ENCODE measurements at places on chromosomes 12 and 14.

- peak; percentile 65 for DNase-seq
Measured at GRCh38 chr12:51351913-51352532, 5.5 kb upstream of the CELA1 start.

DNA sequence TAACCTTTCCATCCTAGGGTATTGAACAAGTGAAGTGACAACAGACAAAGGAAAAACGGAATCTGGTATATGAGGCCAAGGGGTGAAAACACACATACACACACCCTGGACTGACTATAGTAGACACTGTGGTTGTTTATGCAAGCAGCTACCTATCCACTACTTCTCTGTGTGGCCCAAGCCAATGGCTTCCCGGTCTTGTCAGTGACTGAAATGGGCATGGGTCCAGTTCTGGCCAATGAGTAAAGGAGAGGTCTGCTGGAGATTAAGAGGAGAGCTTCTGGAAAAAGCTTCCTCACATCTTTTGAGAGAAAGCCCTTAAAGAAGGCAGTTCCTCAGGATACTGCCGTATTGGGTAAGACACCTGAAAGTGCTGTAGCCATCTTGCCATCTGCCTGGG lies 19.3 kb downstream of the MBIP start:
- no peak for DNase-seq

GRCh38 chr14:71094722-71095121 lies 187.5 kb downstream of the PCNX1 start:
- DNase-seq = no peak

DNA sequence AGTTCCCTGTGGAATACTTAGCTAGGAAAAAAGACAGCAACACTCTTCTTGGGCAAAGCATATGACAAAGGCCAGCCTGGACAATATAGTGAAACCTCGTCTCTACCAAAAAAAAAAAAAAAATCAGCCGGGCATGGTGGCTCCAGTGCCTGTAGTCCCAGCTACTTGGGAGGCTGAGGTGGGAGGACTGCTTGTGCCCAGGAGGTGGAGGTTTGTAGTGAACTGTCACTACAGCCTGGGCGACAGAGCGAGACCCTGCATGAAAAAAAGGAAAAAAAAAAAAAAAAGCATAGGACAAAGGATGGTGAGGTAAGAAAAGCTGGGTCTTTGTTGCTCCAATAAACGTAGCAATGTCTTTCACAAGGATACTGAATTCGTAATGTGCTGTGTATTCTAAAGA lies 1.1 kb downstream of the TXNDC16 start:
- no peak for DNase-seq

- DNase-seq = no peak
Measured at GRCh38 chr14:73386342-73386741, 72.0 kb downstream of the NUMB start.

DNA sequence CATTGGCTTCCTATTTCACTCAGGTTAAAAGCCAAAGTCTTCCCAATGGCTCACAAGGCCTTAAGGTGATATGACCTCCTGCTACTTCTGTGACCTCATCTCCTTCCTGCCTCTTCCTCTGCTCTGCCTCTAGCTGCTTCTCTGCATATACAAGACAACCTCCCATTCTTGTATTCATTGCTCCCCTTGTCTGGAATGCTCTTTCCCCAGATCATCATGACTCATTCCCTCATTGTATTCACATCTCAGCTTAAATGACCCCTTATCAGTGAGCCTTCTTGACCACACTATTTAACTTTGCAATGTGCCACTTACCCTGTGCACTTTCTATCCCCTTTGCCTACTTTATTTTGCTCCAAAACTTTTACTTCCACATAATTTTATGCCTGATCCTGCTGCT lies 90.2 kb downstream of the PPP1R12A start:
- DNase-seq = no peak

GRCh38 chr12:4648104-4648500 lies 749 bp downstream of the AKAP3 start:
- no peak for DNase-seq

GRCh38 chr12:94550964-94551363 lies 91.3 kb upstream of the CEP83 start:
- DNase-seq = no peak

All from NCI-H2081 (cell line).